Stimulated activated CD8-positive, alpha-beta memory T cell treated with anti-CD3 and anti-CD28 coated beads, Interleukin-7, amount 100 ng/mL, for 48 hours (primary cell): ENCODE measurements at places on chromosomes 11 and 22.

DNA sequence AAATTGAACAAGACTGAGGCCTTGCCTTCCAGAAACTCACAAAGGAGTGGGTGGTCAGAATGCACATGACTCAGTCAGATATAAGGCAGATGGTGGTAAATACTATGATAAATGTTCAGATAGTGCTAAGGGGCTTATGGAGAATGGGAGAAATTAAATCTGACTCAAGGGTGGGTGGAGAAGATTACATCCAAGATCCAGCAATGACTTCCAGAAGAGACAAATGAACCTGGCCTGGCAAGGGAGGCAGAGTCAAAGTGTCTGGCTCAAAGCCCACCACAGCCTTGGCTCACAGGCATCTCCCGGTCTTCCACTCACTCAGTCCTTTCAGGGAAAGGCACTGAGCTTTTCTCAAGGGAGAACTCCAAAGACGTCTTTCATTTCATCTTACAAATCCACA, 6.1 kb upstream of the ZBTB16 start:
- DNase-seq = no peak

DNA sequence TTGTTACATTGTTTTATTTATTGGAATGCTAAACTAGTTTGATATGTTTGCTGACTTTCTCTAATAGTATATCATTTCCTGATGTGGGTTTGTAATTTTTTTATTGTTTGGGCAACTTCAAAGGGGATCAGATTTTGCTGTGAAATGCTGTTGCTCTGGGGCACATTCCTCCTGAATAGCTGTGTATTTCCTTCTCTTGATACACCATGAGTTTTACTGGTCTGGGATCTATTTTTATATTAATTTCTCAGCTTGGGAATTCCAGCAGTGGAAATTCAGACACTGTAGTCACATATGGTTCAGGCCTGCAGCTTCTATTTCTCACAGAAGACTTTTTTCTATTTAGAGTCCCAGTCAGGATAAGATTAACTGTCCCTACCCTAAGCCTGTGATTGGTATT, 58.9 kb downstream of the RPUSD4 start:
- no peak for DNase-seq

- no peak for DNase-seq
These were observed at the start of gene SPDYC for GRCh38 chr11:65170058-65170534. TSS of gene SPDYC (plus strand) at chr11:65170233. CDS start at chr11:65171358, 1,125 bp downstream.

GRCh38 chr11:75537740-75538139, 12.0 kb upstream of the GDPD5 start:
- DNase-seq = no peak

DNA sequence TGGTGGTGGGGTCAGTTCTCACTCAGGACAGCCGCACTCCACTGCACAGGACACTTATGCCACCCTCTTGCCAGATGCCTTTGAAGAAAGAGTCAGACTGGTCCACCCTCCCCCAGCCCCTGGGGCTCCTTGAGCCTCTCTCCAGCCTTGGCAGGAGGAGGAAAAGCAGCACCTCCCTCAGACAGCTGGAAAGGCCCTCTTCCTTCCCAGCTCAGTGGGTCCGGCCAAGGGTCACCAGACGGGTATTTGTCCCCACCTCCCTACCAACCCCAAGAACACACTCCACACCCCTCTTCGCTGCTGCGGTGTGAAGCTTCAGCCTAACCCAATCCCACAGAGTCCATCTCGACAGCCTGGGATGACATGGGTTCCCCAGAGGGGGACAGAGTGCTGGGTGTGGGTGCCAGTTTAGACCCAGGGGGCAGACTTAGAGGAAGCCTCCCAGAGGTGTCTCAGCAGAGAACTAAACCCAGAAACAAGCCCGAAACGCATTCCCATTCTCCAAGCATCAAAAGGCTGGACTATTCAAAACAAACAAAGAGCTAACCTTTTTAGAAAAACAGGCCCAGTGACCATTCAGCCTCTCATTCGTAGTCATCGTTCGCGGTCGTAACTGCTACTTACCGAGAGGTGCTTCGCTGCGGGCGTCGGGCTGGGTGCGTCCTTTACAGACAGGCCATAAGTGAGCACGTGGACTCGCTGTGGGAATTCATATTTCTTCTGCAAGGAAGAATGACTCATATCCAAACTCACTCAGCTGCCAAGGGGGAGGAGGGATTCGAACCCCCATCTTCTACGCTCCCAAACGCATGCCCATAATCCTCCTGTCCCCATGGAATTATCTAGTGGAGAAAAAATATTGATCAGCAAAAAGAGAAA, 57.5 kb upstream of the ANO1 start:
- DNase-seq = no peak

GRCh38 chr11:117868815-117869561, 7.5 kb downstream of the FXYD6 start:
- no peak for DNase-seq

DNA sequence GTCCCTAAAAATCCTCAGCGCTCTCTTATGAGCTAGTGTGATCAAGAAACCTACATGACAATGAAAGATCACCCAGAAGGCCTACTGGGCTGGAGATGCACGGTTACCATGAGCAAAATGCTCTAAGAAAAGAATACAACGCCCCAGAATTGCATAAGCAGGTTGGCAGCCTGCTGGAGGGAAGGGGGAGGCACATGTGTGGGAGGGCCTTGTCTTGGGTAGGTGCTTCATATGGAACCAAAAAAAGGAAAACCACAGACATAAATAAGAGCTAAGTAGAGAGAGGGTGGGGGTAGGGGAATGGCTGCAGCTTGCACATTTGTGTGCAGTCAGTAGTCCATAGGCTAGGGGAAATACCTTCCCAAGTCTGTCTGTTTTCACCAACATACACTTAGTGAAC, 2.8 kb downstream of the SIAE start:
- DNase-seq = no peak

DNA sequence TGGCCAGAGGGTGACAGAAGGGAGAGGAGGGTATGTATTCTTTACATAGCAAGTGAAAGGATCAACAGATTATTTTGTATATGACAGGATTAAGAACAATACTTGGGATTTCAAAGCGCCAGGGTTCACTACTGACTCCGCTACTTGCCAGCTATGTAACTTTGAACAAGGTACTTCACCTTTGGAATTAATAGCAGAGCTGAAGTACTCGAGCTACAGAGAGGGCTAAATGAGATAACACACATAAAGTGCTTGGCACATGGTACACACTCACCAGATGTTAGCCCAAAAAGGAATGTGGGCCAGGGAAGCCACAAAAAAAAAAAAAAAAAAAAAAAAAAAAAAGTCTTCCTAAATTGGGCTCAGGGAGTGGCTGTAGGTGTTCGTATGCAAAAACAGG, 408.4 kb downstream of the BUD13 start:
- DNase-seq = no peak

GRCh38 chr11:61579676-61580270, 1.1 kb downstream of the SYT7 start:
- no peak for DNase-seq

- no peak for DNase-seq
These were observed 41.6 kb downstream of the PRCP start for GRCh38 chr11:82858556-82859091.

- no peak for DNase-seq
These were observed 8.0 kb downstream of the FADS3 start for GRCh38 chr11:61883327-61883726.

DNA sequence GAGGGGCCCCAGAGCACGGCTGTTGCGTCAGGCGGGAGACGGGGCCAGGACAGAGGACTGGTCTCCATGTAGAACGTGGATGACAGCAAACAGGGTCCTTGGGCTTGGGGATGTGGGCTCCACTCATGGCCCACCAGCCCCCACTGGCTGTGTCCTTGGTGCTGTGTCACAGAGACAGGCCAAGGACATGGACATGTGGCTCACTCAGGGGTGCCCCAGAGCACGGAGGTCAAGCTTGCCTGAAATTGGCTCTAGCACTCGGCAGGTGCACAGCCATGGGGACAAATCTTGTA, 14.4 kb downstream of the FADS2 start:
- no peak for DNase-seq

DNA sequence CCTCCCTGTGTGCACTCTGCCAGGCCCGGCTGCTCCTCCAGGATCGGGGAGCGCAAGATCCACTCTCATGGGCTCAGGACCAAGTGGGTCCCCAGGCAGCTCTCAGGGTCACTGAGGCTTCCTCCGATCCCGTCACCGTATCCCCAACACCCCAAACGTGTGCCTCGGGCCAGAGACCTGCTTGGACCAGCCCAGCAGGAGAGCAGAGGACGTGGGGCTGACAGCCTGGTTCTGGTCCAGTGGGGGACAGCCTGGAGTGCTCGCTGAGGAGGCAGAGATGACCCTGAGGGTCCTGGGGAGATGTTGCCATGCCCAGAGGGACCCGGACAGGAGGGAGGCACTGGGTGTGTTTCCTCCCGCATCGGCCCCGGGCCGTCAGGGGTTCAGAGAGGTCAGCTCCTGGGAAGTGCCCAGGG, 1402.6 kb downstream of the BRD1 start:
- no peak for DNase-seq

DNA sequence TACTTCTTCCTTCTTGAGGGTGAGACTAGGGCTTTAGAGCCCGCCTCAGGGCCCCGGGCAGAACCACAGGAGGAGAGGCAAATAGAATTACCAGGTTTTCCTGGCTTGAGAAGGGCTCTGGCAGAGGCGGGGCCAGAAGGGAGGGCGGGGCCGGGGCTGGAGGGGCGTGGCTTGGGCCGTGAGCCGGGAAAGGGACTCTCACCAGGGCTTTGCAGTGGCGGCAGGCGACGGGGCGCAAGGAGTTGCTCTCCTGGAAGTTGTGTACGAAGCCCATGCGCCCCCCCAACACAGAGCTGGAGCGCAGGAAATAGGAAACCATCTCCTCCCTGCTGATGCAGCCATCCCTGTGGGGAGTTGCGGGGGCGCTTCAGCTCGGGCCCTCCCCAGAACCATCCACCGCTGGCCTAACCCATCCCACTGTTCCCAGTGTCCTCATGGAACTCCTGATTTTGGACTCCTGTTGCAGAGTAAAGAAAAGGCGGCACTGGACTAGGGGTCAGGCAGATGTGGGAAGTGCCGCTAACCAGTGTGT, 6.9 kb upstream of the NRXN2 start:
- no peak for DNase-seq

GRCh38 chr11:125398994-125399640, 96.9 kb downstream of the FEZ1 start:
- no peak for DNase-seq

DNA sequence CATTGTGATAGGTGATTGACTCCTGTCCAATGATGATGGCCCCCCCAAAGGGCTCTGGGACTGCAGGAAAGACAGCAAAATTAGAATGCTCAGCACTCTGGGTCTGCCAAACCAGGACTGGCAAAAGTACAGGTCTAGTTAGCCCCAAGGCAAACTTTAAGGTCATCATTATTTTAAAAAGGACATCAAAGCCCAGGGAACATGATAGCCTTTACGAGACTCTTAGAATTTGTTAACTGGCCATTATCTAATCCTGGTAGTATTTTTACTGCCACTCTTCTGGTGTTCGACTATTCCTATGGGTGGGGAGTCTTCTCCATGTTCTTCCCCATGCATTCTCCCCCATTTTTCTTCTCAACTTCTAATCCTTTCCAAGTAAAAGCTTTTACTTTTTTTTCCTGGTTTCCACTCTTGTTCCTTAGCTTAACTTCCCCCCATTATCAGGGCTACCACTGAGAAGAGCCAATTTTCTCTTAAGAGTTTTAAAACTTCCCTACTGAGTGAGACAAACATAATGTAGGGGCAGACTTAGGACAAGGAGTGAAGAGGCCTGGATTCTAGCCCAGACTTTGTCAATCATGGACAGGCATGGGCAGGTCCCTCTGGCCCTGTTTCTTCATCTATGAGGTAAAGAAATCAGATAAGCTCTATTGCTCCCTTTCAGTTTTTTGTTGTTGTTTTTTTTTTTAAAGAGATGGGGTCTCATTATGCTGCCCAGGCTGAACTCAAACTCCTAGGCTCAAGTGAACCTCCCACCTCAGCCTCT, 7.1 kb downstream of the DDB1 start:
- DNase-seq = no peak

DNA sequence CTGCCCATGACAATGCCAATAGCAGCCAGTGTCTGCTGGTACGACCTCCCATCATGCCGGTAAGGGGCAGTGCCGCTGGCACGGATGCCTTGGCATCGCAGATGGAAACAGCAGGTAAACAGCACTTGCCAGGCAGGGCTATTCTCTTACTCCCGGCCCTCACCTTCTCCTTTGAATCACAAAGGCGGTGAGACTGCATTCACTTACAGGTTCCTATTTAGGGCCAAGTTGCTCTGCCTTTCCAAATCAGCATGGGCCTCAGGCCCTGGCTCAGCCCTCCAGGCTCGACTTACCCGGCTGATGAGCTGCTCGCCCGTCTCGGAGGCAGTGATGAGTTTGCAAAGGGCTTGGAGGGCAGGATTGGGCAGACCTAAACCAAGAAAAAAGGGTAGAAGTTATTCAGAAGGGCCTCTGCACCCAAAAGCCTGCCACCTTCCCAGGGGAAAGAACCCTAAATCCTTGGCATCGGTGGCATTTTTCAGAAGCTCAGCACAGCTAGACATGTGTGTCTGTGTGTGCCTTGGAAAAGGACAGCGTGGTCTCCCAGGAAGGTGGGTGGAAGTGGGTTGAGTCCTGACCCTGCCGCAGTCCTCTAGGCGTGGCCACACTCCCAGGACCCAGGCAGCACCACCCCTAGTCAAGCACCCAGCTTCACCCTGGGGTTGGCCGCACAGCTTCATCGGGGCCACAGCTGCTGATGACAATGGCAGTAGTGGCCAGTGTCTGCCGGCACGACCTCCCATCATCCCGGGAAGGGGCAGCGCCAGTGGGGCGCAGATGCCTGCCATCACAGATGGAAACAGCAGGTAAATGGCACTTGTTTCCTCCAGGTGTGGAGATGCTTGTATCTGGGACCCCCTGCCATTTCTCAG, 73.5 kb upstream of the PITPNB start:
- DNase-seq = no peak

DNA sequence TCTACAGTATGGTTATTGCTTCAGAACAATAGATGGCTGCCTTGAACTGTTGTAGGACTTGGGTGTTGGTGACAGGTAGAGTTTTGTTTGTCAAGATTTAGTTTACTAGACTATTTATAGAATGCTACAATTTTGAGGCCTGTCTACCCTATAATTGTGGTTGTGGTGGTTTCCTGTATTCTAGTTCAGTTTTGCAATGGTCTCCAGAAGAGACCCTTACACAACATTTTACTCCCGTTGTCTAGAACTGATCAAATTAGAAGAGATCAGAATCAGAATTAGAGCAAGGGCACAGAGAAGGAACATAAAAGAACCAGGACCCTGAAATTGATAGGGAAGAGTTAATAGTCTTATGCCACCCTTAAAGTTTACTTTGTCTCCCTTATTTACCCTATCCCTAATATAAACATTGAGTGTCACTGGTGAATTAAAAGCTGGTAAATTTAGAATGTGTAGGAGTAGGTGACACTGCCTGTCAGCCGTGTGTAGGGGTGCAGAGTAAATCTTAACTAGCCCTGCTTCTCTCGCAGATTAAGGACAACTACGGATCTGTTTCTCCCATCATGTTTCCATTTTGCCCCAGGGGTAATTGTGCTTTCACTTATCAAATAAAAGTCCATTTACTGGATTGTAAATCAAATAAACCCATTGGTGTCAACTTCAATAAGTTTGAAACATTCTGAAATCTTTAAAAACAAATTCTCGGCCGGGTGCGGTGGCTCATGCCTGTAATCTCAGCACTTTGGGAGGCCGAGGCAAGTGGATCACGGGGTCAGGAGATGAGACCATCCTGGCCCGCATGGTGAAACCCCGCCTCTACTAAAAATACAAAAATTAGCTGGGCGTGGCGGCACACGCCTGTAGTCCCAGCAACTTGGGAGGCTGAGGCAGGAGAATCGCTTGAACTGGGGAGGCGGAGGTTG, 10.9 kb upstream of the PHLDB1 start:
- no peak for DNase-seq

- DNase-seq = no peak
These were observed 9.6 kb downstream of the KRTAP5-5 start for GRCh38 chr11:1639102-1639620.

GRCh38 chr22:49305214-49305965, 522.3 kb downstream of the BRD1 start:
- peak; percentile 45 for DNase-seq
